DMS153 (cell line): ENCODE measurements at places on chromosomes 3 and 15.
A peak's percentile ranks its signal among the peaks of the same experiment; 100 is the strongest.

DNA sequence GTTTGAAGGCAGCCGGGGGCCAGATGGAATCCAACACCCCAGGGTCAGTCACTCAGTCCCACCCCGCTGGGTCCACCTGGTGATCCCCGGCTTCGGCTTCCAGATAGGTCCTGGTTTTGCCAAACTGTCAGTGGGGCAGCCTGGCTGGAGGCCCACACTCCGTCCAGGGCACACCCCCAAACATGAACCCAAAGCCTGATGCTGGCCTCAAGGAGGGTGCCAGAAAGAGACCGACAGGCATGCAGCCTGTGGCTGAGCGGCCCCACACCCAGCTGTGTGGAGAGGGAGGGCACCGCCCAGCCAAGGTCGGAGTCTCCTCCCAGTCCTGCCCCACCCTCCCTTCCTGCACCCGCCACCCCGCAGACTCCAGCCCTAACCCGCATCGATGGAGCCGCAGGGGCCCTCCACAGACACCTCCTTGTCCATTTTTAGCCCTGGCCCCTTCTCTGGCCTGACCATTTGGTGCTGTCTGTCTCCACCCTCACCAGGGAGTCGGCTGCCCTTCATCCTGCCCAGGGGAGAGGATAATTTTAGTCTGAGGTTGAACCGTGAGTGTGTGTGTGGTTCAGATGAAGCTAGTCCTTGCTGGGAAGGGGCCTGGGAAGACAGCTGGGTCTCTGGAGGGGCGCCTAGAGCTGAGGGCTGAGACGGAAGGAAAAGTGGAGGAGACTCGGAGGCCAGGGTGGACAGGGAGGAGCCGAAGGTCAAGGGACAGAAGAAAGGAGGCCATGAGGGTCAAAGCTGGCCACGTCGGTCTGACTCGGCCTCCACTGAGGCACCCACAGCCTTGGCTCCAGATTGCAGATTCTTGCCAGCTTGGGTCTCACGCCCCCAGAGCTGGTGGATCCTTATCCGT lies 23.1 kb downstream of the TNK2 start:
- DNase-seq = no peak

- DNase-seq = no peak
Observed at GRCh38 chr3:61417352-61417751, 144.0 kb upstream of the PTPRG start.

DNA sequence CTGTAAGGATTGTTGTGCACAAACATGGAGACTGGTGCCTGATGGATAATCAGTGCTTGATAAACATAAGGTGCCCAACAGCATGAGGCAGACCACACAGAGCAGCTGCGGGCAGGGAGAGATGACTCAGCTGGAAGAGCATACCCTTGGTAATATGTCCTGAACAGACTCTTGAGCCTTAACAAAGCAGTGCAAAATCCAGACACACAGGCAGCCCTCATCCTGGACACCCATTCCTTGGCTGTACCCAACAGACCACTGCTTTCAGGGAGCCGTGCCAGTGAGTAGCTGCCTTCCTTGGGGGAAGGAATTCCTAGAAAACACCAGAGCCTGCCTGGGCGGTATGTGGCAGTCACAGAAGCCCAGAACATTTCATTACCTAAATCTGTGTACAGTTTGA lies 156.2 kb downstream of the CLSTN2 start:
- DNase-seq = no peak

DNA sequence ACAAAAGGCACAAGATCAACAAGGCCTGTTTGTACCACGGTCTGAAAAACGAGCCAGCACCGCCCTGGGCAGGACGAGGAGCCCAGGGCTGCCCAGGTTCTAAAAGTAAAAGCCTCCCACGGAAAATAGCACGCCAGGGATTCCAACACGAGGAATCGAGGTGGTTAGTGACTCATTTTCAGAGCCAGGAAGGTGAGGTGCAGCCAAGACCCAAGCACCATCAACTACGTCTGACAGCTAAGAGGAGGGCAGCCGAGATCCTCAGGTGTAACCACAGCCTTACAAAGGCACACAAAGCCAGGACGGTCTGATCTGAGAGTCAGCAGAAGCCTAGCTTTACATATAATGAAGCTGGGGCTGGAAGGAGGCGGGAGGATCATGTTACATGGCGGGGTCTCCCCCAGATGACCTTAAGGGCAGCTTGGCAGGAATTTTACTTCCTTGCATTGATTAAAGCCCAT lies 52.5 kb downstream of the ATP10A start:
- DNase-seq = no peak

DNA sequence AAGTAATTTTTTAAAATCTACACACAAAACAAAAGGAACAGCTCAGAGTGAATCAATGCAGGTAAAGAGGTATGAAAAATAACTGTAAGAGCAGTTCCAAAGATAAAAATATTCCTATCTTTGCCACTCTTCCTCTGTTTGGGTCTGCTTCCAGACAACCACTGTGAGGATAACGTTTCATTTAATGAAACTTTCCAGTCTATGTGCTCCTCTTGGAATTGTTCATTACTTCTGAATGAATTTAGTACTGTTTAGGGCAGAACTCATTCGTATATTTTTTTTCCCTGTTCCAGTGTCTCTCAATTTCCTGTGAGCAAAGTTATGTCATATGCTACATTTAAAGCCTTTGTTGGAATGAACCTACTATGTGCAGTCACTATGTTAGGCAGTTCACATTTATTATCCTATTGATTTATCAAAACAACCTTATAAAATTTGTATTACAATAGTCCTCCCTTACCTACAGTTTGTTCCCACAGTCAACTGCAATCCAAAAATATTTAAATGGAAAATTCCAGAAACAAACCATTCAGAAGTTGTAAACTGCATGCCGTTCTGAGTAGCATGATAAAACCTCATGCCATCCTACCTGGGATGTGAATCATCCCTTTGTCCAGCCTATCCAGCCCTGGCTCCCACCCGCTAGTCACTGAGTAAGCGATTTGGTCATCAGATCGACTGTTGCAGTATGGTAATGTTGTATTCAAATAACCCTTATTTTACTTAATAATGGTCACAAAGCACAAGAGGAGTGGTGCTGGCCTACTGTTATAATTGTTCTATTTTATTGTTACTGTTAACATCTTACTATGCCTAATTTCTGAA lies 98.1 kb downstream of the TMCC1 start:
- DNase-seq = no peak

DNA sequence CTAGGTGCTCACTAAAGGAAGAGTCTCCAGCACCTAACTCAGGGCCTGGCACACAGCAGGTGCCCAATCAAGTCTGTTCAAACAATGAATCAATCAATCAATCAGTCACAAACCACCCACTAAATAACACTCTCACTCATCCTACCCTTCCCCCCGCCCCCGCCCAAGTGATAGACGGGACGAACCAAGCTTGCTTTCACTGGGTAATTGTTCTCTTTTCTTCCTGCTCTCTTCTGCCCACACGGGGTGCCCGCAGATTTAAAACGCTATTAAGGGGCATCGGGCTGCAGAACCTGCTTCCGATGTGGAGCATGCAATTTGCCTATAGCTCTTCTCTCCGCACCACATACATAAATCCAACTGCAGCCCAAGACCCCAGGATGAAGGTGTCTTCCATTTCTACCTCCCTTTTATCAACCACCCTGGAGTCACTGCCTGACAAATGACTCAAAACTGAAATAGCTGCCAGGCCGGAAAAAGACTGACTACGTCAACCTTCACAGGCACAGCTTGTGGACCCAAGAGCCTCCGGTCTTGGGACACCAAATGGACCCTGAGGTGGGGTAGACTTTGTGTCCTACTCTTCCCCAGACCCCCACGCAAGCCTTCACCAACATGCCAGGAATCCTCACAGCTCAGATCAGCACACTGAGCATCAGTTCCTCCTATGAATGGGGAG lies 1.7 kb downstream of the KLHL25 start:
- DNase-seq = no peak

- peak; percentile 4 for DNase-seq
Observed at GRCh38 chr3:62143843-62144450, 229.4 kb downstream of the FEZF2 start.

- DNase-seq = no peak
Observed at GRCh38 chr3:124014366-124014942, 22.5 kb upstream of the ROPN1 start.

GRCh38 chr15:49962044-49962602 lies 156.9 kb downstream of the ATP8B4 start:
- no peak for DNase-seq

DNA sequence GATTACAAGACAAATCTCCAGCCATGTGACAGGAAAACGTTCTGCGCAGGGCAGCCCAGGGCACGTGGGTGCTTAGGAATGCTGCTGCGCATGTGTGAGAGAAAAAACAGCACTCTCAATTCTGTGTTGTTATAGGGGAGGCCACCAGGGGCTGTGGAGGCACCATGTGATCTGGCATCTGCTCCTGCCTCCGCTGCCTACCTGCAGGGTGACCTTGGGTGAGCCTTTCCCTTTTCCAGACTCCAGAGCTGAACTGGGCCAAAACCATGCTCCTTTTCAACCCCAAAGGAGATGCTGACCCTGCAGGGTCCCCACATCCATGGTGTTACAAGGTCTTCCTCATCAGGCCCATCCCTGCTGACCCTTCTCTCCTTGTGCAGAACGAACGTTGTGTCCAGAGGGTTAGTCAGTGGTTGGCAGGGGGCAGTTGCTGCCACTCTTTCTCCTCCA lies 81.5 kb upstream of the RASGRF1 start:
- no peak for DNase-seq

GRCh38 chr3:141659821-141660613 lies 78.1 kb upstream of the RNF7 start:
- peak; percentile 38 for DNase-seq

GRCh38 chr3:195803289-195803908 lies 8.3 kb downstream of the MUC4 start:
- no peak for DNase-seq

DNA sequence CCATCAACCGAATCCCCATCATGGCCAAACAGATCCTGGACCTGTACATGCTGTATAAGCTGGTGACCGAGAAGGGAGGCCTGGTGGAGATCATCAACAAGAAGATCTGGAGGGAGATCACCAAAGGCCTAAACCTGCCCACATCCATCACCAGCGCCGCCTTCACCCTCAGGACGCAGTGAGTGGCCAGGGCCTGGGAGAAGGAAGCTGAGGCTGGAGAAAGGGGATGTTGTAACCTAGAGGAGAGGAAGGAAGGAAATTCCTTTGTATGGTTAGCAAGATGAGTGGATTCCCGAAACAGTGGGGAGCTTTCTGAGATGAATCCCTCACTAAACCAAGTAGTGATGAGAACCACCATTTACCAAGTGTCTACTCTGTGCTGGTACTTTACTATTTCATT lies 25.8 kb upstream of the CLK3 start:
- no peak for DNase-seq

- DNase-seq = no peak
Observed at GRCh38 chr15:22887157-22887951, 48.9 kb downstream of the NIPA2 start.

- no peak for DNase-seq
Observed at GRCh38 chr3:33437556-33438283, 2.5 kb downstream of the UBP1 start.

DNA sequence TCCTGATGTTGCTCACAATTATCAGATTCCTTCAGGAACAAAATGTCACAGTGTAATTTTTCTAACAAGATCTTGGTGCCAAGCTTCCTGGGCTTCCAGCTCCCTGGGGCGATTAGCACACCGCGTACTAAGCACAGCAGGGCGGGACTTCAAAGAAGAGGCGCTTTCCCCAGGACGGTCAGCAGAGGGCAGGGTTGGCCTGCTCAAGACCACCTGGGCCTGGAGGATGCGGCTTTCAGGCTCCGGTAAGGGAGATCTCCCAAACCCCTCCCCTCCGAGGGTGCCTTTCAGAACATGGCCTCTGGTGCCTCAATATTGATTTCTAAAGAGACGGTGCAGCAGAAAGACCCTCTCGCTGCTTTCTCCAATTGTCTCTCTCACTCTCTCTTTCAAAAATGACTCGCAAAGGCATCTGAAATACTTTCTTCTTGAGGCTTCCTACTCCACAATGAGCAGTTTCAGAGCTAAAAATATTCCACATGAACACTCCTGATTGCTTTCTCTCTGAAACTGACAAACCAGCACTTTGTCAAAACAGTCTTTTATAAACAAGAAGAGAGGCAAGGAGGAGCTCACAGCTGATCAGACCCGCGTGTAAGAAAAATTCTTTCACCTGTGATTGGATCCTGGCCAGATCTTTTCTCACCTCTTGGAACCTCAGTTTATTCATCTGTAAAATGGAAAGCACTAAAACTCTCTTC lies 154.0 kb downstream of the ADAMTS9 start:
- peak; percentile 29 for DNase-seq

DNA sequence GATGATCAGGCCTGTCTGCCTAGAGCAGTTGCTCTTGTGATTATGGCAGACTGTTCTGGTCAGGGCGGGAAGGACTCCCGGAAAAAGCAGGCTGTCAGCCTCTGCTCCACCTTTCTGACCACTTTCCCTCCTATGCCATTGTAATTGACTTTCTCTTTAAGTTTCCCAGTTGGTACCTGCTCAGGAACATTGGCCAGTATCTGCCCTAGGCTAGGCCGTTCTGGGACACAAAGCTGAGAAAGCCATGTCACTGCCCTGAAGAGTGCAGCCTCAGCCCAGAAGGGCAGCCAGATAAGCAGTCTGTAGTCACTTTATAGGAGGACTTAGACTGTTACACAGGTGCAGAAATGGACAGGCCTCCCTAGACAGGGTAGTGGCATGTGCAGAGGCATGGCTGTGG lies 80.8 kb downstream of the CLSTN2 start:
- no peak for DNase-seq

- peak; percentile 8 for DNase-seq
Observed at GRCh38 chr15:78308422-78309032, 9.1 kb upstream of the SKIC8 start.

GRCh38 chr3:197354568-197355001 lies 56.2 kb upstream of the DLG1 start:
- no peak for DNase-seq

DNA sequence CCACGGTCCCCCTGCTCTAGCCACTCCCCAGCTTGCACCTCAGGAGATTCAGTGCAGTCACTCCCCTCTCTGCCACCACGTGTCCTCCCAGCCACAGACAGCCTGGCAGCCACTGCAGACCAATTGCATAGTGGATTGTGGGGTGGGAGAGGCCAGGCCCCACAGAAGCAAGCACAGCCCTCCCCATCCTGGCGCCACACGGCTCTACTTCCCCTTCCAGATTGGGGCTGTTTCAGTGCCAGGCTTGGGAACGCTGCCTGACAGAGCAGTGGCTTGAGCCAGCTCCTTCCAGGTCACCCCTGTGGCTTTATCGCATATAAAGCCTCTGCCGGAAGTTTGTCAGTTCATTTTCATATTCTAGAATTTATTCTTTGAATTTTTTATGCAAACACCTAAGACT lies 90.7 kb downstream of the TMEM266 start:
- DNase-seq = no peak

DNA sequence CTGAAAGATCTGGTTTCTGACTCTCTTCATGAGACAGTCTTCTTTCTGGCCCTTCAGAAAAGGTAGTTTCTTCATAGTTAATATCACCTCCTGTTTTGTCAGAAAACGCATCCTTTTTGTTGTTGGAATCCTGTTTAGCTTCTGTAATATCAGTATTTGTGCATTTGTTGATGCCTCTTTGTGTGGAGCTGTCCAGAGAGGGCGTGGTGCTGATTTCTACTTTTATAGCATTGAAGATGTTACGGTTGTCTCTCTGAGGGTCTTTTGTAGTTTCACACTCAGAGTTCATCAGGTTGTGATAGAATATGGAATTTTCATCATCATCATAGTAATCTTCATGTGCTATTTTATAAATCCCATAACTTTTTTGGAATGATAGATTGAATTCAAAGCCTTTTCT lies 8.9 kb downstream of the GPR149 start:
- DNase-seq = no peak
